Cardiac fibroblast (primary cell): ENCODE measurements at places on chromosomes 1 and 21.

- no peak for DNase-seq
These were observed 114.6 kb downstream of the NBPF12 start for GRCh38 chr1:147052677-147053076.

- no peak for DNase-seq
These were observed 419.1 kb downstream of the ADGRL2 start for GRCh38 chr1:82219841-82220240.

DNA sequence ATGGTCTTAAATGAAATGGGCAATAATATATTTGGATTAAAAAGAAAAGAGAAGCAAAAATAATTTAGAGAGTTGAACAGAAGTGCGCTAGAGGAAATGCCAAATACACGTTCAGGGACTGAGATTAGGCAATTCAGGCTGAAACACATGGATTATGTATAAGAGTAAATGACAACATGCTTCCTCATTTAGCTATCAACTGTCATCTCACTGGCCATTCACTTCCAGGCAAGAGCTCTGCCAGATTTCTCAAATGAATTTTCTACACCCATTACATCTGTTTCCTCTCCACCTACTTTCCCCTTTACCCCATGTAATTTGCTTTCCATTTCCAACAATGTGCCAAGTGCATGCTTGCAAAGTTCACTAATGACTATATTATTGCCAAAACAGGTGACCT is 582.4 kb downstream of the LTN1 start:
- peak; percentile 71 for DNase-seq

- peak; percentile 36 for DNase-seq
These were observed 24.1 kb downstream of the PIGM start for GRCh38 chr1:160007577-160008200.

- DNase-seq = no peak
These were observed 99.8 kb upstream of the ATP1A1 start for GRCh38 chr1:116273042-116273783.

- DNase-seq = no peak
These were observed 235.3 kb upstream of the PLXNA2 start for GRCh38 chr1:208479435-208479834.

GRCh38 chr1:163248064-163248463 is 45.3 kb upstream of the RGS5 start:
- DNase-seq = no peak

DNA sequence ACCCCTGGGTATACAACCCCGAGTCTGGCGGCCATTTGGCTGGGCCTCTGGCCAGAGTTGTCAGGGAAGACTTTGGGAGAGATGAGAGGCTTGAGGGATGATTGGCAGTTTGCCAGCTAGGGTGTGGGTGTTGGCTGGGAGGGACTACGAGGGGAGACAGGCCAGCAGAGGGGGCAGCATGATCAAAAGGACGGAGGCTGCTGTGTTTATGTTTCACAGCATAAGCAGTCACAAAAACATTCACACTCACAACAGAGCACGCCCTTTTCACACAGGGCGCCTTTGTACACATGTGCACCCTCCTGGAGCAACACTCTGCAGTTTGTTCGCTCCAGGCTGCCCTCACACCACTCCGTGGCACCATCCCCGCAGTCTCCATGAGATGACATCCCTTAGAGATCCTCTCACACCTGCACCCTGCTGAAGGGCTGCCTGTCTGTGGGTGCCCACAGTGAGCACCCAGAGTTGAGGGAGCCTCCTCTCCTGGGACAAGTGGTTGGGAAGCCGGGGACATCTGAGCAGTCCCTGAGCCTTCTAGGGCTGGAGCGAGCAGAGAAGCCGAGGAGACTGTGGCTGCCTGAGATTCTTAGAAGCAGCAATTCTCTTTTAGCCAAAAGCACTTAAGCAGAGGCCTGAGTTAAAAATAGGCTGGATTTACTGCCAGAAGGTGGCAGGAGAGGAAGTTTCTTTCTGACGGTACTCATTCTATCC is 15.4 kb downstream of the EFNA3 start:
- peak; percentile 63 for DNase-seq

DNA sequence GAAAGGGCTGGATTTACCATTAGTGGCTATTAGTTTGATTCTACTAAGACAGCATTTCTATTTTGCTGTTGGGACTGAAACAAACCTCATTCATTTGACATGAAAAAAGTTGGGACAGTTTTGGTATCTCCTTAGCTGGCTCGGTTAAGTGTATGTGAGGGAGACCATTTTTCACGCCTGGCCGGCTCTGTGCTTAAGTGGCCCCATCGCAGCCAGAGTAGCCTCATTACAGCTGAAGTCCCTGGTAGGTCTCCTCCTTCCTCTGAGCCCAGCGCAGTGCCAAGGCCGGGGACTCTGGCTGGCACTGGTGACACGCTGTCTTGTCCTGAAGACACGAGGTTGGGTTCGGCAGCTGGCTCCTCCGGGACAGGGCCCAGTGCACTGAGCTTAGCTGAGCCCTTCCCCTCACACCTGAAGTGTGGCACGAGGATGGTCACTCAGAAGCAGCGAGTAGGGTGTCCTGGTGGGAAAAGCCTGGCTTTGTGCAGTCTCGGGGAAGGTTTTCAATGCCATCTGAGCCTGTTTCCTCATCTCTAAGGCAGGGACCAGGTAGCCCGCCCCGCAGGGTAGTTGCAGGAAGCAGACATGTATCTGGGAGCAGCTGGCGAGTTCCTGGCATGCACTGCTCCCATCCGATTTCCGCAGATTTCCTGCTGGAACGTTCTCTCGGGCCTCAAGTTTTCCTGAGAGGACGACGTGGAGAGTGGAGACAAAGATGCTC is 196.5 kb downstream of the DYRK1A start:
- no peak for DNase-seq

DNA sequence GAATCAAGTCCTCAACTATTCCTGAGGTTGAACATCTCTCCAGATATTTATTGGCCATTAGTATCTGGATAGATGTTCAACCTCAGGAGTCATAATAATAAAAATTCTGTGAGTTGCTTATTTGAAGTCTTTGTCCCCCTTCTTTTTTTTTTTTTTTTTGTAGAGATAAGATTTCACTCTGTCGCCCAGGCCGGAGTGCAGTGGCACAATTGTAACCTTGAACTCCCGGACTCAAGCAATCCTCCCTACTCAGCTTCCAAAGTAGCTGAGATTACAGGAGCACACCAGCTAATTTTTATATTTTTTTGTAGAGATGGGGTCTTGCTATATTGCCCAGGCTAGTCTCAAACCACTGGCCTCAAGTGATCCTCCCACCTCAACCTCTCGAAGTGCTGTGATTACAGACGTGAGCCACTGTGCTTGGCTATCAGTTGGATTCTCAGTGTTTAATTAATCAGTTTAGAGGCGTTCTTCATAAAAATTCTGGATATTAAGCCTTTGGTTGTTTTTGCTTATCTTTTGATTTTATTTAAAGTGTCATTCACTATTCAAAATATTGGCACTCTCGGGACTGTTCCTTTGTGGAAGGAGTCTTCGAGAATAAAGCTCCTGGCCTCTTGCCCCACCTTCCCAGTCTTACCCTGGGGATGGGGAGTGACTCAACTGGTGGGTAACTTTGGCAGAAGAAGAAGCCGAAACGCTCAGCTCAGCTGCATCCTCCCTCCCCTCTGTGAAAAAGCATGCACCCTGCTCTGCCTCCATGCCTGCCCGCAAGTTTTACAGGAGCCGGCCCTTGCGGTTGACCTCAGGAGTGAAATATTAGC is 11.2 kb upstream of the HYI start:
- DNase-seq = peak; percentile 41

DNA sequence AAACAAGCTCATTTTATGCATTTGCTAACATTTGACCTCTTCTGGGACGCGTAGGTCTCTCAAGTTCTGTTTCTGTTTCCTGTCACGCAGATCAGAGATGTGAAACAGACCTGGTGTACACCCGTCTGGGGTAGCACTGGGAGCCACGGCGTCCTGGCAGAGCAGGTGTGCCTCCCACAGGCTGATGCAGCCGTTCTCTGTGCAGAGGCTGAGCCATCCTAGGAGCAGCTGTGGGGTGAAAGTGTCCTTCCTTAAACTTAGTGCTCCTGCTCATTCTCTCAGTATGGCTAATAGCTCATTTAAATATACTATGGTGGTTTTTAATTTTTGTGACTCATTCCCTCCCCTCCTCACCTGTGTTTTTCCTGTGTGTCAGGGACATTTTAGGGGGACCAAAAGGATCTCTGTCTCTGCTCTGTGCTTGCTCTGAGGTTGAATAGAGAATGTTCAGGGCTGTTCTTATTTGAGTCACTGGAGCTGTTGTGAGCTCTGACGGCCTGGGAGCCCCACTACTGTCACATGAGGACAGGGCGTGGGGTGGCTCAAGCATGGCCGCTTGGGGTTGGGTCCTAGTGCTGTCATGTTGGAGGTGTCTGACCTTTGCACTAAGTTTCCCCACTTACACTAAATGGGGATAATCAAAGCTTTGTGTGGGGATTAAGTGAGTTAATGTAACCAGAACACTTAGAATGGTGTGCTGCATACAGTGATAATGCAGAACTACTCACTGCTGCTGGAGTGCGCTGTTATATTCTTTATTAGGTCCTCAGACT is 43.0 kb downstream of the GALNT2 start:
- DNase-seq = no peak

DNA sequence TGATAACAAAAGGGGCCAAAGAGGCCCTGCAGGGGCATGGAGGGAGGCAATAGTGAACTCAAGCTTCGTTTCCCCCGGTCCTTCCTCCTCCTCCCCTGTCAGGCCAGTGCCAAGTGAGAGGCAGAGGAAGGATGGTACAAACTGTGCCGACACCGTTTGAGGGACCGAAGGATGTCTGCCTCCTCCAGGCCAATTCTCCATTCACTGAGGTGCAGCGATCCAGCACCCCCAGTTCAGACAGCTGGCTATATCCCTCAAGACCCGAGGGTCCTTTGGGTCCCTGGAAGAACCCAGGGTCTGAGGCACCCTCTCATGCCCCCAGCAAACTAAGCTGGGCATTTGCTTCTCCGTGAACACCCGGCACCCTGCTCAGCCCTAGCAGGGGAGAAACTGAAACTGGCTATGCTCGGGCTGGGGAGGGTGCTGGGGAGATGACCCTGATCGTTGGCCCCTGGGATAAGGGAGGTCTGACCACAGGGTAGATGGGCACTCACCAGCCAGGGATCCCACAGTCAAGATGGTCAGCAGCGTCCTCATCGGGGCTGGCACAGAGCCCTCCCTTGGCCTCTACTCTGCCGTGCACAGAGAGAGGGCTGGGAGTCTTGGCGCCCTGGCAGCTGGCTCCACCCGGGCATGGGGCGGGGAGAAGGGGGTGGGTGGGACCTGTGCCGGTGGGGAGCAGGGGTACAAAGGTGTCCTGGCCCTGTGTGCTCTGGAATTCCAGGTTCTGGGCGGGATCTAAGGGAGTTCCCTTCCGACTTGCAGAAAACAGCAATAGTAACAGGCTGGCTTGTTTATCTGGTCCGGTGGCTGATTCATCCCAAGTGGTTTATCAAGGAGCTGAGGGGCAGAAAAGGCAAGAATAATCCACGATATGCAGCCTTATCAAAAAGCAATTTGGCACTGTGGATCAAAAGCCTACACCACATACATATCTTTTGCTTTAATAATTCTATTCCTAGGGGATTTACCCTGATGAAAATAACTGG is at the start of gene IL22RA1:
Gene IL22RA1 (minus strand): TSS at position 595 of the 989 bp plus-strand sequence. CDS start 58 bp downstream, at position 537.
- DNase-seq = peak; percentile 16

DNA sequence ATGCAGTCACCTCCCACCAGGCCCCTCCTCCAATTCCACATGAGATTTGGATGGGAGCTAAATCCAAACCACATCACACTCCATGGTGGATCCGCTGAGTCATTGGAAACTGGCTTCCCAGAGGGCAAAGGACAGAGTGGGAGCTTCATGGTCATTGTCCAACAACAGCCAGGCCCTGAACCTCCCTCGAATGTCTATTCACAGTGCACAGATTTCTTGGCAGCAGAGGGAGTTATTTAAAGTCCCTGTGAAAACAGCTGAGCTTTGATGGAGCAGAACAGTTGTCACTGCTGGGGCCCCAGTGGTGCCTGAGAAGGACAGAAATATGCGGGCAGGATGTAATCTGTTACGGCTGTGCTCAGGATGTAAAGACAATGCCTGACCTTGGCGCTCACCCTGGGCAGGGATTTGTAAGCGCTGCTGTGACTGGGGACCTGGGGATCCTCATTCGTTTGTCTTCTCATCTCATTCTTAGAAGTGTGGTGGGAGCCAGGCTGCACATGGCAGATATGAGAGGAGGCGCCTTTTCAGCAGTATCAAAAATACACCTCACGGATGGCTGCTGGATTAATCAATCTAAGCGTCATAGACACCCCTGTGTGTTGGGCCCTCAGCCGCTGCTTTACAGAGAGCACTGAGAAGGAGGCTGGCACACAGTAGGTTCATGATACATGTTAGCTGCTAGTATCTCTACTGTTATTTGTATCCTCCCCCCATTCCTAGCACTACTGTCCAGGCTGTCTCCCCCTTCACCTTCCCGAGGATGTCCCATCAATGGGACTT is 439.4 kb downstream of the PTPRU start:
- DNase-seq = peak; percentile 27

GRCh38 chr1:160093624-160094290 is 4.7 kb downstream of the IGSF8 start:
- DNase-seq = no peak
